HEK293T (cell line): ENCODE measurements at places on chromosomes 6 and 20.

DNA sequence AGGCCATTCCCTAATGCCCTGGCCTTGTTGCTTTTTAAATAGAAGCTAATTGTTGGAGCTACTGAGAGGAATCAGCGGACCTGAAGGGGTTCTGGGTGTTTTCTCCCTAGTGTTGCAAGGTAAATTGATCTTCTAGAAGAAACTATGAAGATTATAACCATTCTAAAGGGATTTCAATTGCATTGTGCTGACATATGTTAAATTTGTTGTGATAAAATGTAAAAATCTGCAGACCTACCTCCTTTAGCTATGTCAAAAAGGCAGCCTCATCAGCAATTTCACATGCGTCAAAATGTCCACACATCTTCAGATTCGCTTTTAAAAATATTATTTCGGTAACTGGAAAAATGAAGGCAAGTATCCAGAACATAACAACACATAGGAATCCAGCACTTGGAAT, 44.4 kb downstream of the IYD start:
- no peak for DNase-seq

DNA sequence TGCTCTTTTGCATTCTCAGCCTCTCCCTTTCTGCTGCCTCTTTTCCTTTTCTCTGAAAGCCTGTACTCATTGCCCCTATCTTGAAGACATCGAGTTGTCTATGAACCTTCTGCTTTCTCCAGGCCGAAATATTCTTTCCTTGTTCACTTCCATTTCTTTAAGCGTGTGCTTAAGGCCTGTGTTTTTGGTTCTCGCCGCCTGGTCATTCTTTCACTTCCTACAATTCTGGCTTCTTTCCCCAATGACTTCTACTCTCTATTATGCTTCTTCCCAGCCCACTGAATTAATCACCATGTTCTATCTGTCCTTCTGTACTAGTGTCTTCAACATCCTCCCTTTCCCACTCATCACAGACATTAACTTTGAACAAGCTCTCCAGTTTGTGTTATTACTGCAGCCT, 69.6 kb downstream of the C6orf52 start:
- DNase-seq, result no peak

- DNase-seq, result no peak
These were observed 301.3 kb upstream of the JARID2 start for GRCh38 chr6:14944593-14944992.

- DNase-seq, result no peak
These were observed 781.7 kb upstream of the CITED2 start for GRCh38 chr6:140156131-140156530.

DNA sequence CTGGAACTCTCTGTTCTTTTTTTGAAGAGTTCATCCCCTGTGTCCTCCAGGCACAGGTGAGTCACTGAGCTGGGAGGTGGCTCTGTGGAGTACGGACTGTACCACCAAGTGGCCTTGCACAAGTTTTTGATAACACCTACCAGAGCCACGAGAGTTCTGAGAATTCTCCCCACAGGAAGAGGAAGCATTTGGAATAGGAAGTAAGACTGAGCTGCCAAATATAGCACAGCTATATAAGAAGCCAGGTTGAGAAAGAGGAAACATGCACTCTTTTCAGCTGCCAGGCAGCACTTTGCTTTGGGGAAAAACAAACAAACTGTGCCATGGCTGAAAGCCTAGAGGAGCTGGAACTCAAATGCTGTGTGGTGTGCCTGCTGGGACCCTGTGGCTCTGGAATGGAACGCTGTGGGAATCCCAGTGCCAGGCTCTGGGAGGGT, 70.8 kb upstream of the RIPOR2 start:
- no peak for DNase-seq

DNA sequence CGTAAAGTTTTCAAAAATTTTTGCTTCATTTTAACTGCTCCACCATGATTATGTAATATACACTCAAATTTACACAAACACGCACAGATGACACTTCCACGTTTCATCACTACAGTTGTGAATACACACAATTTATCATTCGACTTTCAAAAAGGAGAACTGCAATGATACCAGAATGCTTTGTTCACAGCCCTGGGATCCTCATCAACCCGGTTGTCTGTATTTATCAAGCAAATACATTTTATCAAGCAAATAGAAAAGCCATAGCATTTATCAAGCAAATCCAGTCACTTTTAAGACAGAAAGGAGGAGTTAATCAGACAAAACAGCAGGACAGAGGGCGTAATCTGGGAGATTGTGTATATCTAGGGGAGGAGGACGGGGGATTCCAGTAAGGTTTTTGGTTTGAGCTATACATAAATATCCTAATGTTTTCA, 20.3 kb upstream of the ABT1 start:
- DNase-seq, result no peak

DNA sequence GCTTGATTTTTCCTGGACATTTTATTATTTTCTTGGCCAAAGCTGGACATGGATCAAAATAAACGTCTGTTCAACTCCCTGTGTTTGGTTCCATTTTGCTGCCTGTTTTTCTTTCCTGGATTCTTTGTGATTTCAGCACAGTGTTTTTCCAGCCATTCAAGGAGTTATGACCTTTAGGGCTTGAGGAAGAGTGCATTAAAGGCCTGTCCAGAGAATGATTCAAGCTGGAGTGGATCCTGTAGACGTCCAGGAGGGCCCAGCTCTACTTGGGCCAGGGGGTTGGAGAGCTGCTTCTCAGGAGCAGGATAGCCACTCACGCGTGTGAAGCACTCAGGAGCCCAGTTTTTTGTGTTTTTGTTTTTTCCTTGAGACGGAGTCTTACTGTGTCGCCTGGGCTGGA, 56.5 kb upstream of the IER3 start:
- no peak for DNase-seq

GRCh38 chr6:134340179-134340975, 22.5 kb upstream of the SGK1 start:
- no peak for DNase-seq

DNA sequence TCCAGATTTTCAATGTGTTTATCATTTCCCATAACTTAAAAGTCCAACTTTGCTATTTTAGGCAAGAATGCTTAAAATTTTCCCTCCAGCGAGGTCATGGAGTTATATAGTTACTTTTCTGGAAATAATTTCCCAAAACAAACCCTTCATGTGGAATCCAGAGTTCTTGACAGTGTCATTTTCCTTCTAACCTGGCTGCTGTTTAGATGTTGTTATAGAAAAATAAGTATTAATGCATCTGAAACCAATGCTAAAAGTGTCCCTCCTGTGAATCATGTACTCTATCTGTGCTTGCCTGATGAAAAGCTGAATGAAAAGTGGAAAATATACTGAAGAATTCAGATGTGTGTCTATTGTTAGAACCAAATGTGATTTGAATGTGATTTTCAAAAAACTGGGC, 245.3 kb upstream of the HSF2 start:
- DNase-seq, result no peak

DNA sequence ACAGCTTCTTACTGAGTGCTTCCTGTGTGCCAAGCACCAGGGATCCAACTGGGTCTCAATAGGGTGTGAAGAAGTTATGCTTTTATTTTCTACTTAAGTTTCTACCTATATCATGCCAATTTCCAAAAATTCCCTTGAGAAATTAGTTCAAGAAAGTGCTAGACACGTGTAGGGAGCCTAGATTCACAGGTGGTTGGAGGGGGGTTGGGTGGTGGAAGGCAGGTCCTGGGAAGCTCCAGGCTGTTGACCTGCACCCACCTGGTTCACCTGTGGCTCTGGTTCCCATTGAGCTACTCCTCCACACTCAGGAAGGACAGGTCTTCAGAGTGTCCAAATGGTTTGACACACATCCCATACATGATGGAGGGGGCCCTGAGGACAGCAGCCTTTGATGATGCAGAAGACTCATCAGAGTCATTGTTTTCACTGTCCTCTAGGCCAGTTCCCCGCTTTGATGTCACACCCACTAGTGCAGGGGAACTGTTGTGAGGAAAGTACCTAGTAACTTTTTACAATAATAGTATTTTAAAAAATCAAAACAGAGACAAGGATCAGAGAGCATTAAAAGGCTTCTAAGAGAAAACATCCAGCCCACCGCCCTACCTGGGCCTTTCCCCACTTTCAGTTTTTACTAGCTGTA, 39.8 kb upstream of the MYL9 start:
- DNase-seq, result no peak

- no peak for DNase-seq
These were observed 98.9 kb upstream of the ENPP5 start for GRCh38 chr6:46269447-46270229.

- no peak for DNase-seq
These were observed 564.2 kb downstream of the TFAP2B start for GRCh38 chr6:51382847-51383246.
